ENCODE measurements at places on chromosomes 12 and 14. TPM values are rescaled to one million over a fixed set of nuclear protein-coding genes. Genes with fewer than 3 reads are reported as not detected.

RERGL gene
- total RNA-seq: not detected

STON2 gene
- 1.8 TPM for total RNA-seq

CLEC7A gene
- total RNA-seq: not detected

SPATA7 gene
- total RNA-seq: 3.4 TPM

PRH2 gene
- not detected for total RNA-seq

VRTN gene
- total RNA-seq: 0.02 TPM

PPP1R1A gene
- total RNA-seq: 0.14 TPM

BICDL1 gene
- total RNA-seq: 4.5 TPM

RPL10L gene
- total RNA-seq: not detected

MANSC4 gene
- total RNA-seq: not detected

TAS2R20 gene
- total RNA-seq: not detected

TMTC1 gene
- 0.03 TPM for total RNA-seq

TMEM229B gene
- 0.20 TPM for total RNA-seq

PCED1B gene
- 13.8 TPM for total RNA-seq

ASPG gene
- 0.15 TPM for total RNA-seq

ZCCHC8 gene
- total RNA-seq: 22.3 TPM

GALNT6 gene
- 3.3 TPM for total RNA-seq

TAMALIN gene
- total RNA-seq: 1.0 TPM

GPR84 gene
- total RNA-seq: not detected

AKAP6 gene
- total RNA-seq: 0.55 TPM

STYK1 gene
- 0.17 TPM for total RNA-seq

PLBD1 gene
- total RNA-seq: 4.6 TPM

RCOR1 gene
- 40.6 TPM for total RNA-seq
